CD4-positive, CD25-positive, alpha-beta regulatory T cell (primary cell): ENCODE measurements at places on chromosomes 2 and 18. TPM values are rescaled to one million over a fixed set of nuclear protein-coding genes. Genes with fewer than 3 reads are reported as not detected.

The CDH20 gene
- total RNA-seq, result 0.25 TPM

The HAUS1 gene
- total RNA-seq, result 21.3 TPM

The TMEM214 gene
- total RNA-seq, result 43.3 TPM

The DIS3L2 gene
- 76.9 TPM for total RNA-seq

DNA sequence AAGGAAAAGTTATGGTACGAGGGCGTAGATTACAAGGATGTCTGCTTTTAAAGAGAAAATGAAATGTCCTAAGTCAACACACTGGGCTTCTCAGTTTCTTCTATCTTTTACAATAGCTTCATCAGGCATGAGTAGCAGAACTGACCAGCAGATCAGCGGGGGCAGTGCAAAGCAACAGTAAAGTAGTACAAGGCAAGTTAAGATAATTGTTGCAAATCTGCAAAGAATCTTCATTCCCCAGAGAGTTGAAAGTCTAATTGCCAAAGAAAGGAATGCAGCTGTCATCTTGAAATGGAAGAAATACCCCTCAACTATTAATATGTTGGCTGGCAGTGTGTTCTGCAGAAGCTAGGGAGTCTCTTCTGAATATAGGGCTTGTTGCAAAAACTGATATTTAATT is 60.2 kb upstream of the SLC39A10 start:
- DNase-seq, result no peak

DNA sequence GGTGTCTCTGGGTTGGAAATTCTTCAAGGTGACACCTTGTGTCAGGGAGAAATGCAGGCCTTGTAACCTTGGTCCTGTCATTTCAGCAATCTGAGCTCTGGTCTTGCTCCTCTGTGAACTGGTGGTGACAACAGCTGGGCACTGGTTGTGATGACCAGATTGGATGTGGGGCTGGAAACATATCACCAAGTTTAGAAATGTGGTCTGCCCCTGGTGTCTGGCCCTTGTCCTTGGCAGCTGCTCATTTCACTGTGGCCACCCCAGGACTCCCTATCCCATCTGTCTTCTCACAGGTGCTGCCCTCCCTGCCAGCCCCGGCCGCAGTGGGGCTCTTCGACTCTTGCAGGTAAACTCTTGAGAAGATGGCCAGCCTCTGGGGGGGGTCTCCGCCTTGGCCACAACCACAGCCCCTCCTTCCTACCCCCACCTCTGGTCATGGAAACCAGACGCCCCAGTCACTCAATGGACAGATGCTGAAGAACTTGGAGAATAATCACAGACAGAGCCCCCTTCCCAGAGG is 20.7 kb downstream of the SIX3 start:
- no peak for DNase-seq

GRCh38 chr18:49161627-49162026 is 210.9 kb upstream of the SMAD7 start:
- DNase-seq, result peak; percentile 61

DNA sequence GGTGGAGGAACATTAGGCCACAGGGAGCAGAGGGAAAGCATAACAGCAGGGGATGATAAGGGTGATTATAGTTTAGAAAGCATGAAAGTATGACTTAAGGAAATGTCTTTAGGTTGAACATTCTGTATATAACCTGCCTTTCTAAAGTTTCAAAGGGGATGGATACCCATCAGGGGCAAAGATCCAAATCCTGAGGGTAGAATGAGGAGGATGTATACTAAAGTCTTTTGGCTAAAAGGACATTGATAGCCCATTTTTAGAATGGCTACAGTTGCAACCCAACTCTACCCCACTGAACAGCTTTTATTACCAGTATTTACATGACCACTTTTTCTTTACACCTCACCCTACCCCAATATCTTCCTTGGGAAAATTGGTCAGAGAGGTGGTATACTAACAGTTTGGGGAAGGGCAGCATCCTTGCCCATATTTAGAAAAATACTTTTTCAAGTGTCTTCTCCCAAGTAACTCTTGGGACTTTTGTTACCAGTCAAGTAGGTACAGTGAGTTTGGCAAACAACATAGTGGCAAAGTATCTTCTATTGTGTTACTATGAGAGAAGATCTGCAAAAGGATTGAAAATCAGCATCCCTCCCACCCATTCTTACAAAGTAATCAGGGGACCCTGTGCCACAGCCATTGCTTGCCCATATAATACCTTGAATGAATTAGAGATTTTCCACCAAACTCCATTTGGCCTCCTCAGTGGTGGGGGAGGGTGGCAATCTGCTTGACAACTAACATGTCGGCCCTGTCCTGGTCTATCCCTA is 8.3 kb downstream of the MAT2A start:
- DNase-seq, result no peak

DNA sequence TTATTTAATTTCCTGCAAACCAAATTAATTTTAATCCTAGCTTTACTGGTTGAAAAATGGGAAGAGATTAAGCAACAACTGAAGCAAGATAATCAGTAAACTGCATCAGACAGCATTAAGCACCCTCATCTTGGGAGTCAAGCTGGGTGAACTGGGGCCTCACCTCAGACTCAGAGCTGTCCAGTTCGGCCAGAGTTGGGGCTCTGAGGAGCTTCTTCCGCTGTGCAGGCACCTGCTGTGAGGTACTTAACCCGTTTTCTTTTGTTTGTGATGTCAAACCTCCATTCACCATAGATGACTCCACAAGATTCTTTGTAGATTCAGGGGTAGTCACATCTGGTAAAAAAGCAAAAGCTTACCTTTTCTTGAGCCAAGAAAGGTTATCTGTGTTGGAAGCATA is 71.8 kb downstream of the PRELID3A start:
- no peak for DNase-seq

- no peak for DNase-seq
These were observed 298.2 kb upstream of the NXPH2 start for GRCh38 chr2:139078376-139078775.

- peak; percentile 38 for DNase-seq
These were observed 204.4 kb upstream of the RASGRP3 start for GRCh38 chr2:33272001-33272400.
